CD4-positive, CD25-positive, alpha-beta regulatory T cell (primary cell): ENCODE measurements at places on chromosomes 12 and 14.

DNA sequence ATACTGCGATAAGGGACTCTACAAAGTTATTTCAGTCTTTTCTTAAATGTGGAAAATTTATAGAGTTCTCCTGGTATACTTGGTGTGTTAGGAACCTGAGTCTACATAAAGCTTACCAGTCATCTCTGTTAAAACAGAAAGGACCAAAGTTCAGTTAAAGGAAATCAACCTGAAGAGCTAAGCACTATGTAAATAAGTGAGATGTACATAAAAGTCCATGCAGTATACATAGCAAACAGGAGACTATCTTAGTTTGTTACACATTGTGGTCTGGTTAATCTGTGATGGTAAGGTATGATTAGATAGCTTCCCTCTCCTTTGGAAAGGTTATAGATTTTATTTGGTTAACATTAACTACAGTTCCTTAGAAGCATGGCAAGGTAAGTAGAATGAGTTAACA lies 75.9 kb downstream of the ATP2B1 start:
- DNase-seq, result no peak

DNA sequence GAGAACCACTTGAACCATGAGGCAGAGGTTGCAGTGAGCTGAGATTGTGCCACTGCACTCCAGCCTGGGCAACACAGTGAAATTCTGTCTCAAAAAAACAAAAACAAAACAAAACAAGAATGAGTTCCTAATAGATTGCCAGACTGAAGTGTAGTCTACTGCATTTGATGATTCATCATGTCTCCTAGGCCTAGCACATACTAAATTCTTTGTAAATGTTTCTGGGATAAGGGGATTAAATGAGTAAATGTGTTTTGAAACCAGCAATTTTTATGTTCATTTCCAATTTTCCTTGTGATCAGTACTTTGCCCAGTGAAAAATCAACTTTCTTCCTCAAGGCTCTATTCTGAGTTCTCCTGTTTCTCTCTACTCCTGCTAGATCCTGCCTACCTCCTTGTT lies 2.9 kb upstream of the DYRK2 start:
- DNase-seq, result no peak

GRCh38 chr12:45289245-45290215 lies 73.6 kb downstream of the ANO6 start:
- no peak for DNase-seq

DNA sequence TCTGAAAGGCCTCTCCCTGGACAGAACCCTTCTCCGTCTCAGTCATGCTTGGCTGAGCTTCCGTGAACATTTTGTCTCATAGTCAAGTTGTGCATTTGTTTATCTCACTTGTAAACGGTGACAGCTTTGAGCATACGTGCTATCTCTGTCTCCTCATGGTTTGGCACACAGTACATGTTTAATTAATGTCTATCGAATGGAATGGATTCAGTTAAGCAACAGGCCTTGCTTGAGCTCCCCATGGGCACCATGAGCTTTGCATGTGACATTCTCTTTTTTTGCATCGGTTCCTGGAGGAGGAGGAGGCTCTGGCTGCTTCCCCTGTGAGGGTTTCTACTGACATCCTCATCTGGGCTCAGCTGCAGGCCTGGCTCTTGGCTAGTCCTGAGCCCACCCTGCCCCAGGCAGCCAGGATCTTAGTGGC lies 80.0 kb downstream of the PRIMA1 start:
- no peak for DNase-seq

- peak; percentile 43 for DNase-seq
Measured at GRCh38 chr14:106790189-106791036, 1264.0 kb downstream of the TMEM121 start.

- DNase-seq, result no peak
Measured at GRCh38 chr12:15114501-15114900, 106.7 kb downstream of the RERG start.

- DNase-seq, result no peak
Measured at GRCh38 chr12:77882709-77883108, 52.0 kb downstream of the NAV3 start.

DNA sequence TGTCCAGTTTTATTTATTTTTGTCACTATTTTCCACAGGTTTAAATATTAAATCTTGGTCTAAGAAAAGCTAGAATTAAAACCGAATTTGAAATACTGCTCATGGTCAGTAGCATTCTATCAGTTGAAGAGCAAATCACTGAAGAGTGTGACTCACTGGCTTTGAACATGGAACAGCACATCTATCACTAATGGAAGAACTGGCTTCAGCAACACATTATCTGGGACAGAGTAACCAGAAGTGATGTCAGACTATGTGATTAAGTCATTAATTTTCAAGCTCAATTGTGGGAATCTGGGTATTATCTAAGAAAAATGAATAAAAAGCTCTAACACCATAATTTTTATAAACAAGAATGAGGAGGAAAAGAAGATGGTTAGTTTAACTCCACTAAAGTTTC lies 527.5 kb downstream of the TMTC2 start:
- DNase-seq, result no peak

DNA sequence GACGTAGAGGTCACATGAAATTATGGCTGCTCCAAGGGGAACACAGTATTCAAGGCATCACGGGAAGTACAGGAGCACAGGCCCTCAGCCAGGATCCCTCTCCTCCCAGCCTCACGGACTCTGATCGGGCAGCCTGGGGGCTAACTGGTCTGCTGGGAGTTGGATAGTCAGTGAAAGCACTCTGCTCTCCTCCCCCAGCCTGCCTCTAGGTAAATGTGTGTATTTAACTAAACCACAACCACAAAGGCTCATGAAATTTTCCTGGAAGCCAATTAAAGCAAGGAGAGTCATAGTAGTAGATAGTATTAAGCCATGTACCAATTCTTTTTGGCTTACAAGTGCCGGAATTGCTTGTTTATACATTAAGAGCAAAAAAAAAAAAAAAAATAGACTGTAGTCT lies 254.3 kb downstream of the MSRB3 start:
- DNase-seq, result no peak

DNA sequence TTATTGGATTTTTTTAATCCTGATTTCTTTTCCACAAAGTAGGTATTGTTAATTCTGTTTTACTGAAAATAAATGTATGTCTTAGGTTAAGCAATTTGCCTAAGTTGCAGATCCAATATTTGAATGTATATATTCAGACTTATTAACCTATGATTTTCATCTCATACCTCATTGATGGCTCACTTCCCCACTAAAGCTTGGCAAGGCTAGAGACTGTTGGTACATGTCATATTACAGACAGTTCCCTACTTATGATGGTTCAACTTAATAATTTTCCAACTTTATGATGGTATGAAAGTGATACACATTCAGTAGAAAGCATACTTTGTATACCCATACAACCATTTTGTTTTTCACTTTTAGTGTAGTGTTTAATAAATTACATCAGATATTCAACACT lies 33.2 kb upstream of the KCNH3 start:
- no peak for DNase-seq

DNA sequence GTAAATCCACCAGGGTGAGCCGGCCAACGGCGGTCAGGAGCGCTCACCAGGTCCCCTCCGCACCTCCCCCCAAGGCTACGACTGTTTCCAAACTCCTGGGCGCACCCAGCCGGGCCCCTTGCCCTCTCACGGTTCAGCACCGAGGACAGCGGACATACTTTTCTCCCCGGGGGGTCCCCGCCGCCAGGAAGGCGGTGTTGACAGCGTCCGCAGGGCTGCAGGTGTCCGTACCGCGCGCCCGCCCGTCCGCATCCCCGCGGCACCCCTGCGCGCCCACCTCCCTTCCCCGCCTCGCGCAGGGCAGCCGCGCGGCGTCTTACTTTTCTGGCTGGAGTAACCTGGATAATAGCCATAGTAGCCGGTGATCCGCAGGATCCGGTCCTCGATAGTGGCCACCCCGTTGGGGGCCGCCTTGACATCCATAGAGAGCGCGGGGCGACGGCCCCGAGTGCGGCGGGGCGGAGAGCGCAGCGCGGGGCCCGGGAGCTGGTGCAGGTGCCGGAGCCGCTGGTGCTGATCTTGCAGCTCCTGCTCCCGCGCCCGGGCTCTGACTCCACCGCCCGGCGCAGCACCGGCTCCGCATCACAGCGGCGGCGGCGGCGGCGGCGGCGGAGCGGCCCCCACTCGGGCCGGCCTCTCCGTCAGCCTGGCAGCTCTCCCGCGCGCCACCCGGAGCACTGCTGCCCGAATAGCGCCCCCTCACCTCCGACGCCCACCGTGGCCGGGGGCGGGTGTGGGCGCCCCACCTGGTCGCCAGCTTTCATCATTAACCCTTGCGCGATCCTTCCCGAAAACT lies at the start of gene SLC35F4:
Gene SLC35F4 (minus strand): TSS at position 690 of the 796 bp plus-strand sequence.
- DNase-seq, result no peak

DNA sequence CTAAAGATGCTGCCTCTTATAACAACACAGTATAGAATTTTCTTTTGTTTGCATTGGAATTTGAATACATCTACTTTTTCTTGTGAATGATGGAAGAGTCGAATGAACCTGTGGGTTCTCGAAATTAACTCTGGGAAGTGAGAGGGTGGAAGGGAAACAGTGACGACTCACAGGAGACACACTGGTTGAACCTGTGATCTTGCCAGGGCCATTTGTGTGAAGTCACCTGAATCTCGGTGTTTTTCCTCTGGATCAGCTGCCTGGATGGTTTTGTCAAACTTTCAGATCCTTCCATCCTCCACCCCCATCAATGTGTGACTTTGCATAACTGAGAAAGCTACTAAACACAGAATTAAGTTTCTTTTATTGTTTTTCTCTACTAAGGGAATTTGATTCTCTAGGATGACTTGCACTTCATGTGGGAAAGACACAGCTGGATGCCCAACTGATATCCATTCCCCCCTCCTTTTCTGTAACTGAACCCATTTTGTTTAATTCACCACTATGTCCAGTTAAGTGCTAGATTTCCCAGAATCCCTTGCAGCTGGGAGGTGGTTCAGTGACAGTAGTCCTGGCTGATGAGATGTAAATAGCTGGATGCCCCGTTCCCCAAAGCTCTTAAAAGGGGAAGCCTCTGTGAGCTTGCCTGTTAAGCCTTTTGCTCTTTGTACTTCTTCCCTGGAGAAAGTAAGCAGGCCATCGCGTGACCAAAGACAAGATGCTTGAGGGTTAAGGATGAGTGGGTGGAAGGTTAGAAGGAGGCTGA lies 6.3 kb downstream of the PPFIBP1 start:
- DNase-seq, result no peak

DNA sequence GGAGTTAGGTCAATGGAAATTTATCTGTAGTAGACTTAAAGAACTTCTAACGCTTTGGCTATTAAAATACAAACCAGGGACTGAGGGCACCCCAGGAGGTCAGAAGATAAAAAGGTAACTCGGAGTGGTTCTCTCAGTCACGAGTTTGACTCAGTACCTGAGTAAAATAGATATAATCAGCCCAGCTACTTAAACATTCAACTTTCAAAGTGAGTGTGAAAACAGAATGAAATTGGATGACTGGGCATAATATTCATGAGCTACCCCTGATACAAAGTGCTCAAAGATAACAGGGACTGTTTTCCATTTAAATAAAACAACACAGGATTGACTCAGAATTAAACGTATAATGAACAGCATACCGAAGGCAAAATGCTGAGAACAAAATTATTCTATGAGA lies 75.0 kb downstream of the FOXN3 start:
- no peak for DNase-seq

DNA sequence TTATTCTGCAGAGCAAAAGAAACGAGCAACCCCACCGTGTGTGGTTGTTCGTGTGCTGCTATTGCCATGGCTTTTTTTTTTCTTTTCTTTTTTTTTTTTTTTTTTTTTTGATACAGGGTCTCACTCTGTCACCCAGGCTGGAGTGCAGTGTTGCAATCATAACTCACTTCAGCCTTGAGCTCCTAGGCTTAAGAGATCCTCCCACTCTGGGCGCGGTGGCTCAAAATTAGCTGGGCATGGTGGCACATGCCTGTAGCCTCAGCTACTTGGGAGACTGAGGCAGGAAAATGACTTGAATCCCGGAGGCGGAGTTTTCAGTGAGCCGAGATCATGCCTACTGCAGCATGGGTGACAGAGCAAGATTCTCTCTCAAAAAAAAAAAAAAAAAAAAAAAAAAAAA lies 144.2 kb downstream of the ESR2 start:
- DNase-seq, result no peak

DNA sequence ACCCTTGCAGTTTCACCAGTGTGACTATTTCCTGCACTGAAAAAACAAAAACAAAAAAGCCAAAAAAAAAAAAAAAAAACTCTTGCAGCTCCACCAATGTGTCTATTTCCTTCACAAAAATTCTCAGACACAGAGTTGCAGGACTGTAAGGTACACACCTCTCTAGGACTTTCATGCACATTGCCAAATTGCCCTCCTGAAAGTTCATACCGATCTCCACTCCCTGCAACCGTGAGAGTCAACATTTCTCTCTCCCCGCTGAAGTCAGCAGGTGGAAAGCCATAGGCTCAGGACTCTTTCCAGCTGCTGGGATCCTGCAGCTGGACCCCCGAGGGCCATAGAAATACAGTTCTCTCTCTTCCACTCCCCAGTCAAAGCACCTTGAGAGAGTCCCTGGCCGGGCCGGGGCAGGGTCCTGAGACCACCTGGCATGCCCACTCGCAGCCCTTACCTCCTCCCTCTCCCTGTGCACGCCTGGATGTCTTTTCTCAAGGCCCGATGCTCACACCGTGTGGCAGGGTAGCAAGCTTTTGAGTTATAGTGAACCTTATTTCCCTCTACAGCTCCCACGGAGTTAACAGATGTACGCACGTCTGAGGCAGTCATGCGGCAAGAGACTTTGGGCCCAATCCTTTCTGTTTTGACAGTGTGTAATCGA lies 23.6 kb downstream of the MMAB start:
- no peak for DNase-seq

GRCh38 chr12:124637581-124637981 lies 70.2 kb upstream of the NCOR2 start:
- DNase-seq, result no peak

DNA sequence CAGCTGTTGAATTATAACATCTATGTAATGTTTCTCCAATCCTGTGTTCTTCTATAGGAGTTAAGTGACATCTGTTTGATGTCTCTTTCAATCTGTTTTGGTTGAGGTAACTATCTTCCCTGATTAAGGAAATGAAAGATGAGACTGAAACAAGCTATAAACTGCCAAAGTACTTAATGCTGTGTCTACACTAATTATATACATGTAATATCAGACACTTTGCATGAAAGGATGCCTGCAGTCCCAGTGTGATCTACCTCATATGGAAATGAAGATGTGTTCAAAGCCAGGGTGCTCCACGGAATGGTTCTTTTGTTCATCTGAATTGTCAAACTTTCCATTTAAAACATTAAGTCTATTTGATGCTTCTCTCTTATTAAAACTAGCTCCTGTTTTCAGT lies 958.3 kb downstream of the GALC start:
- DNase-seq, result no peak

- DNase-seq, result no peak
Measured at GRCh38 chr14:91358654-91359220, 58.9 kb downstream of the CCDC88C start.

GRCh38 chr12:21672146-21672545 lies 14.5 kb upstream of the LDHB start:
- no peak for DNase-seq

GRCh38 chr12:124746649-124747425 lies 116.8 kb downstream of the SCARB1 start:
- DNase-seq, result no peak
